Hypothalamus (tissue), 51 donors: ENCODE measurements at places on chromosomes 4 and X.

DNA sequence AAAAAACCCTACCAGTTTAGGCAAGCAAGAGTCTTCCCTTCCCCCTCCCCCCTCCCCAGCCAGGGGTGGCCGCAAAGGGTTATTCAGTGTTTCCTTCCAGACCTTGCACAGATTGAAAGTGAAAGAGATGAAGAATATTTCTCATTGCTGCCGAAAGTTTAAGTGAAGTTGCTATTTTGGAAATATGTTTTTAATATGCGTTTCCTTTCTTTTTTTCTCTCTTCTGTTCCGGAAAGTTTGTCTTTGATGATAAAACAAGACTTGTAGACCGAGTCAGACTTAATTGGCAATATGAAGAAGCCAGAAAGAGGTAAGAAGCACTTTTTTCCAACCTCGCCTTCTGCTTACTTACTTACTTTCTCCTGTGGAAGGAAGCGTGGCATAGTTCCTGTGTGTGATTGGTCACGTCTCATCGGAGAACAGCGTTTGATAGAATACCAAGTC is 58.5 kb upstream of the CLCN4 start:
- no peak for DNase-seq

DNA sequence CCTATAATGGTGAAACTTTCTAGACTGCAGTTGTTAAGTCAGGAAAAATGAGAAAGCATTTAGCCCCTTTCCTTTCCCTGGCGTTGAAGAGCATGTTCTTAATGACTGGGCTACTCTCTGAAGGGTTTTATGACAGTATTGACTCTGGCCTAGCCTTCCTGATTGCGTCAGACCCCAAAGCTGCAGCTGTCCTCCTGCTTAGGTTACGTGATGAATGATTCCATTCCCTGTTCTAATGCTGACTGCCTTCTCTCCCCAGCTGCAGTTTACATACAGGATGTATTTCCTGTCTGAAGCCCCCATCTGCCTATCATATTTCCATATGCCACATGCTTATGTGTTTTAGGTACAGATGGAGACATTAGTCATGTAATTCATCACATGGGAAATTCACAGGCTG is 105.8 kb upstream of the EGFL6 start:
- no peak for DNase-seq

DNA sequence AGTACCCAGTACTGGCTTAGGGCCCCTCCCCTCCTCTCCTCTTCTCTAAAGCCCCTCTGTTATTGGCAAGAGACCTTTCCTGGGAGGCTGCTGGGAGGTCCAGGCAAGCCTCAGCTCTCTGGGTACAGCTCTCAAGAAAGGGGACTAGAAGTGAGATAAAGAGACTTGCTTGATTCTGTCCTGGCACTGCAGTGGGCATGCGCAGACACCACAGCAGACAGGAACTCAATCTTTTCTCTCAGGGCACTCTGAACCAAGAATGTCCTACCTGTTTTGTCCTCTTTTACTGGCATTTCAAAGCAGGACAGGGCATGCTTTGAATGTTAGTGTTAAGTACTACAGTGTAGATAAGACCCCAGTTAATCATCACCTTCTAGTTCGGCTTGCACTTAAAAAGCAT is 74.9 kb downstream of the NYX start:
- DNase-seq = peak; percentile 3

GRCh38 chr4:56271131-56271530 is 116.2 kb downstream of the AASDH start:
- no peak for DNase-seq

DNA sequence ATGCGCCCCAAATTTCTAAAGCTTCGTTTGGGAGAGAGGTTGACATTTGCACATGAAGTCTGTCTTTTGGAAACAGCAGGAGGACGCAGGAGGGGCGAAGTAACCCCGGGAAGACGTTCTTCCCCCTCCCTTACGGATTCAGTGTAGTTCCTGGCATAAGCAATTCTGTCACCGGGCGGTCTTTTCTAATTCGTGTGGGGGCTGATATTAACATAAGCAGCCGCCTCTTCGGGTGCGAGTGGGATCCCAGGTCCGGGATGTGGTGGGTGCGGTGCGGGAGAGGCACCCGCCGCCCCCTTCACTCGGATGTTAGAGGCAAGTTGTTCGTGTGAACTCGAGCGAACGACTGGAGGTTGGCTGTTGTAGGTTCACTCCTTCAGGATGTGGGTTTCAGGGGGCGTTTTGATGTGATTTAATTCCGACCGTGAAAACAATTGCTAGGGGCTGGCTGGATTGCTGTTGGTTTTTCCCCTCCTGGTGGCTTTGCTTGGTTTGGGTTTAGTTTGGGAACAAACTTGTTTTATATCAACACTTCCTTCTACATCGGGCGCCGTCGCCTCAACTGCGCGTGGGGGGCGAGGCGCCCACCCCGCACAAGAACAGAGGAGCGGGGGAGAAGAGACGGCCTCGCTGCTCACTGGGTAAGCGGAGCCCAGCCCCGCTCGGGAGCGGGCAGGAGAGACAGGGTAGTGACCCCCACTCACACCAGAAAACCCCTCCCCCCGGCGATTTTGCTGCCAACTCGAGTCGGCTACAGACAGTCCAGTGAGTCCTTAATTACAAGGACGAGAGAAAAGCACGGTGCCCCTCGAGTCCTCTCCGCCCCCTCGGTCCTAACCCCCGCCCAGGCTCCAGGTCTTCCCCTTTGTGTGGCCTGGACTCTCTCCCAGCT is 2.9 kb upstream of the LEF1 start:
- no peak for DNase-seq

DNA sequence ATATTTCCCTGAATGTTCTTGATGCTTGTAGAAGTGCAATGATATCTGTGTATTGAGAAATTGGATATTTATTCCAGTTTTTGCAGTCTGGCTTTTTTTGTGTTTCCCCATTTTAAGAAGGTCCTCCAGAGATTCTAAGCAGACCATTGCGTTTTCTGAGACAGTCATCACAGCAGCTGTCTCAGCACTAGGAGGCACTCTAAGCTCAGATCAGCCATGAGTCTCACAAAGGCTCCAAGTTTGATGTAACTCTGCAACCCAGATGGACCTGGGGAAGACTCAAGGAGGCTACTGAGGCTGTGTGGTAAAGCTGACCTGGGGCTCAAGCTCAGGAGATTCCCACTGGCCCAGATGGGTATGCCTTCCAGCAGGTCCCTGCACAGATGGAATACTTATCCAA is 89.3 kb upstream of the CYLC1 start:
- DNase-seq = no peak

DNA sequence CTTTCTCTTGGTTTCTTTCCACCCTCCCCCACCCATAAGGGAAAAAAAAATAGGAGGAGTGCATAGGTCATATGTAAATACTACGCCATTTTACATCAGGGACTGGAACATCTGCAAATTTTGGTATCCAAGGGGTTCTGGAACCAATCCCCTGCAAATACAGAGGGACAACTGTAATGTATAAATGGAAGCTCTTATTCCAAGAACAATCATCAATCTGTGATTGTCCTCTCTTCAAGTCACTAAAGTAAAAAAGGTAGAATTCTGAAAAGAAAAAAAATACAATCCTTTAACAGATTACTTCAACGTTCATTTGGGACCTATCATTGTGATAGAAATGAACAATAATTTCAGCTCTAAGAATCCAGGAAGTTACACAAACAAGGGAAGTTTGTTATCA is 13.6 kb downstream of the PPA2 start:
- no peak for DNase-seq

DNA sequence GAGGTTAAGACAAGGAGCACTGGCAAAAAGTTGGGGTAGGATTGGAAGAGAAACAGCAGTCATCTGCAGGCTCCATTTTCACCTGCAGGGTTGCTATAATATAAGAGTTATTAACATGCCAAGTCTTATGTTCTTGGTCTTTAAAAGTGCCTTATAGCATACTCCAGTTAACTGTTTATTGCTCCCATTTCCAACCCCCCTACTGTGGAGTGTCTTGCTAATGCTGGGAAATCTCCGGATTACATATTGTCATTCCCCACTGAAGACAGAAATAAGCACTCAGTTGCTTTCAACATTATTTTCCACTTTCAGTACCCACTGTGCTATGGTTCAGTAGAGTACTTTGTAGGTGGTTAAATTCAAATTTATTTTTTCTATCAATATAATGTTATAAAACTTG is 1014.3 kb downstream of the RPA4 start:
- no peak for DNase-seq

GRCh38 chr4:29142708-29143107 is 1577.5 kb upstream of the PCDH7 start:
- no peak for DNase-seq

GRCh38 chr4:89805297-89805696 is 31.7 kb downstream of the SNCA start:
- no peak for DNase-seq

DNA sequence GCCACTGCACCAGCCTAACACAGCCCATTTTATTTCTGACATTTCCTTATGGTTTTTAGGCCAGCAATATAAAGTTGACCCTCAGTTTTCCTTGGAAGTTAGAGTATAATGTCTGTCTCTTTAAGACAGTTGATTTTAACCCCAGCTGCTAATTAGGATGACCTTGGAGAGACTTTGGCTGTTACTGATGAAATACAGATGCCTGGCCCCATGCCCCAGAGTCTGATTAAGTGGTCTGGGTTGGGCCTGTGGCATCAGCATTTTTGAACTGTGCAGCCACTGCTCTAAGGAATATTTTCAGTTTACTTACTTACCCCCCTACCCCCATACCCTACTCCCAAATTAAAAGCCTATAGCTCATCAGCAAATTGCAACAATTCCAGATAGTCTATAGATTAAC is 85.8 kb downstream of the DCLK2 start:
- DNase-seq = no peak

- no peak for DNase-seq
Observed at GRCh38 chrX:73913580-73913979, 350.6 kb downstream of the CHIC1 start.

DNA sequence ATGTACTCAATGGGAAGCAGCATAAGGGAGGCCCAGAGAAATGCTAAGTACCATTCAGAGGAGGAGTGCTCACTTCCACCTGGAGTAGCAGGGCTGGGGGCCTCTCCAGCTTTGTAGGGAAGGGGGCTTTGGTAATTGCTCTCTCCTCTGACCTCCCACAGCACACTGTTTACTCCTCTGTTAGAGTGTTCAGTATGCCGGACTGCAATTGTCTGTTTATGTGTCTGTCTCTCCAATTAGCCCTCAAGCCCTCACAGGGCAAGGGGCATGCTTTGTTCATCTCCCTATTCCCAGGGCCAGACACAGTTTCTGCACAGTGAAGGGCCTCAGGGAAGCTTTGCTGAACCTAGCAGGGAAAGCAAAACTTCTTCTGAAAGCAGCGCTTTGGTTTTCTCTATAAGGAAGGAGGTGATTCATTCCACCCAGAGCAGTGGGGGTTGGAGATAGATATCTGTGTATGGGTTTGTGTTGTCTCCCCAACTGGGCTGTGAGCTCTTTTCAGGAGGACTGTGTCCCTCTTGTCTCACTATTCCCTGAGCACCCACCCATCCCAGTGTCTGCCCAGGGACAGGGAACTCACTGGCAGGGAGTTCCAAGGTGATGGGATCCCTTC is 50.0 kb upstream of the VMA21 start:
- no peak for DNase-seq

DNA sequence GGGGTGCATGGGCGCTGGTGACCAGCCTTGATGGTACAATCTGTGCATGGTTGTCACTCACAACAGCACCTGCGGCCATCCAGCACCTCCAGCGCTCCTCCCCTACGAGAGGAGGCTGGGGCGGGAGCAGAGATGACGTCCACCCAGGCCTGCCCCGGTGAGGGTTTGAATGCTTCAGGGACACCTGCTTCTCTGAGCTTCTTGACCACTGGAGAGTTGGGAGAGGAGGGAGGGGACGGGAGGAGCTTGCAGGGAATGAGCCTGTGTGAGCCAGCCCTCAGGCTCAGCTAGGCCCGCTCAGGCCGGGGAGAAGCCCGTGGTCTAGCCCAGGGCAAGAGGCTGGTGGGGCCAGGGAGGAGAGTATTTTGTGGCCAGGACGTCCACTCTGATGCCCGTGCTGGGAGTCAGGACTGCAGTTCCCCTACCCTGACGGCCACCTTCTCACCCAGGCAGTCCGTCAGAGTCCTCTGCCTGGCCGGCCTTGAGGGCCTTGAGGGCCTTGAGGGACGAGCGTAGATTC is 59.2 kb downstream of the CPZ start:
- no peak for DNase-seq

- DNase-seq = no peak
Observed at GRCh38 chr4:185589067-185589836, 53.9 kb upstream of the PDLIM3 start.

GRCh38 chrX:63561425-63561824 is 210.3 kb upstream of the SPIN4 start:
- DNase-seq = no peak

- no peak for DNase-seq
Observed at GRCh38 chr4:140858897-140859296, 102.7 kb upstream of the TBC1D9 start.

DNA sequence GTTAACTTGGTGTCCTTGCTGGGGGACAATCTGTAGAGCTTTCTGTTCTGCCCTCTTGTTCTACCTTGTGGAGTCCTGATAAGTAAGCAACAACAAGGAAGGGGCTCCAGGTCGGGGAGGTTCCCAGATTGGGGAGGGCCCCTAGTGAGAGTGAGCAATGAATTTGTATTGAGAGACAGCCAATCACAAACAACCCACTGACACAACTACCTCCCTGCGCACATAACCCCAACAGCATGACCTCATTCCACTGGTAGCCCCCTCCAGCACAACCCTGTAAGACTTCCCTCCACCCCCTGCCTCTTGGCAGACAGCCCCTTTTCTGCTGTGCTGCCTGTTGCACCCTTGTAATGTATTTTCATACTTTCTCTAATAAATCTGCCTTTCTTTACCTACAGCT is 19.7 kb upstream of the PNPLA4 start:
- DNase-seq = no peak

- DNase-seq = no peak
Observed at GRCh38 chr4:26319949-26320537, 771 bp upstream of the RBPJ start.

- DNase-seq = no peak
Observed at GRCh38 chr4:98473046-98473445, 185.4 kb downstream of the TSPAN5 start.

- DNase-seq = no peak
Observed at GRCh38 chrX:40166582-40166981, 68.8 kb upstream of the BCOR start.

GRCh38 chr4:186137196-186137794 is 32.8 kb downstream of the FAM149A start:
- DNase-seq = no peak

DNA sequence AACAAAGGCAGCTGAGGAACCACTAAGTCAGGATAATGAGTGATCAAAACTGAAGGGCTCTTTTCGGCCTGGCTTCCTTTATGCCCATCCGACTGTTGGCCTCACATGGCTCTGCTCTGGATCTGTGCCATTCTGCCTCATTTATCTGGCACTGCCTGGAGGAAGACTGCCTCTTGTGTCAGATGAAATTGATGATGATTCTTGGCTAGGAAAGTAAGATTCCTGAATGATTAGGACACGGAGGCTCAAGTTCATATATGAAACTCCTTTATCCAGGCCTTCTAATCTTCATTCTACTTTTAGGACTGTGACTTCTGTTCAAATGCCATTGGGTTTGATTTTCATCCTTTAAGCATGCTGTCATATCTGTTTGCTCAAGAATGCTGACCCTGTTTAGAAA is 475.4 kb upstream of the RPS6KA3 start:
- no peak for DNase-seq
